ENCODE measurements at places on chromosomes 7 and 10. TPM values are rescaled to one million over a fixed set of nuclear protein-coding genes. Genes with fewer than 3 reads are reported as not detected.

CYP3A7 gene
- not detected for total RNA-seq

FAM25A gene
- total RNA-seq = not detected

PIK3AP1 gene
- 0.72 TPM for total RNA-seq

CYP3A4 gene
- not detected for total RNA-seq

GATAD1 gene
- total RNA-seq = 13.8 TPM

HGF gene
- not detected for total RNA-seq
